ENCODE measurements at places on chromosomes 6 and 20.

- H3K27me3 ChIP-seq = no peaks in the 10 kb centered on the region
- no peak overlapping the region for H3K4me3 ChIP-seq
- H3K36me3 ChIP-seq = peaks cover 7% of the 10 kb centered on the region
- no peaks in the 10 kb centered on the region for H3K4me1 ChIP-seq
- no peak overlapping the region for H3K27ac ChIP-seq
Measured at GRCh38 chr20:37729909-37730308, 36.1 kb downstream of the CTNNBL1 start.

DNA sequence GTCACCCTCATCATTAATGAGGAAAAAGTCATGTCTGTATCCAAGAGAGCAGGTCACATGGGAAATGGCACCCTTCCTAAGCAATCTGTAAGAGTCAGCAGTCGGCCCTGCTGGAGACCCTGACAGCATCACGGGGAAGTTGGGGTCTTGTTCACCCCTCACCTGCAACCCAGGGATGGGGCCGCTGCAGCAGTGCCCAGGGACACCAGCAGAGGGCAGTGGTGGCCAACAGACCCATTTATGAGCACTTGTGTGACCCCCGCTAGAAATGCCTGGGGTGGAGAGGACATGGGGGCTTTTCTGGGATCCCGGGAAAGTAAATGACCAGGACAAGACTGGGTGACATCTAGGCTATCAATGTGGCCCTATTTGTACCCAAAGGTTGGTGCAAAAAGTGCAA is 35.9 kb downstream of the ANKRD60 start:
- H3K27ac ChIP-seq = no peak overlapping the region
- DNase-seq = no peak
- no peaks in the 10 kb centered on the region for H3K4me1 ChIP-seq
- H3K36me3 ChIP-seq = no peaks in the 10 kb centered on the region
- H3K27me3 ChIP-seq = no peaks in the 10 kb centered on the region

DNA sequence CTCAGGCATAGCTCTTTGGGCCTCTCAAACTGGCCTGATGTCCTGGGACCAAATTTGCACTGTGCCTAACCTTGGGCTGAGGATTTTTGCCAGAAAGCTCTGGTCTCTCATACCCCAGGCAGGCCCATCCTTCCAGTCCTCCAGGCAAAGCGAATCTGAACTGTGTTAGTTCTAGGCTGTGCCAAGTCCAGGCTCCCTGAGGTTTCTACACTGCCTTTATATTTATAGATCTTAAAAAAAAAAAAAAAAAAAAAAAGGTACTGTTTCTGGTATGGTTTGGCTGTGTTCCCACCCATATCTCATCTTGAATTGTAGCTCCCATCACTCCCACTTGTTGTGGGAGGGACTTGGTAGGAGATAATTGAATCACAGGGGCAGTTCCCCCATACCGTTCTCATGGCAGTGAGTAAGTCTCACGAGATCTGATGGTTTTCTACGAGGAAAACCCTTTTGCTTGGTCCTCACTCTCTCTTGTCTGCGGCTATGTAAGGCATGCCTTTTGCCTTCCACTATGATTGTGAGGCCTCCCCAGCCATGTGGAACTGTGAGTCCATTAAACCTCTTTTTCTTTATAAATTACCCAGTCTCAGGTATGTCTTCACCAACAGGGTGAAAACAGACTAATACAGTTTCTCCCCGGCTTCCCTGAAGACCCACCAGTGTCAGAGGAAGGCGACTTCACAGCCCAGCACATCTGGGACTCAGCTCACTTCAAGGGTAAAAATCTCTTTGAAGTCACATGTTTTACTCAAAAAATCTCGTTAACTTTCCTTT is 39.0 kb upstream of the TBXT start:
- no peaks in the 10 kb centered on the region for H3K36me3 ChIP-seq
- DNase-seq = no peak
- H3K27ac ChIP-seq = no peak overlapping the region
- H3K4me1 ChIP-seq = no peaks in the 10 kb centered on the region
- H3K27me3 ChIP-seq = no peaks in the 10 kb centered on the region

DNA sequence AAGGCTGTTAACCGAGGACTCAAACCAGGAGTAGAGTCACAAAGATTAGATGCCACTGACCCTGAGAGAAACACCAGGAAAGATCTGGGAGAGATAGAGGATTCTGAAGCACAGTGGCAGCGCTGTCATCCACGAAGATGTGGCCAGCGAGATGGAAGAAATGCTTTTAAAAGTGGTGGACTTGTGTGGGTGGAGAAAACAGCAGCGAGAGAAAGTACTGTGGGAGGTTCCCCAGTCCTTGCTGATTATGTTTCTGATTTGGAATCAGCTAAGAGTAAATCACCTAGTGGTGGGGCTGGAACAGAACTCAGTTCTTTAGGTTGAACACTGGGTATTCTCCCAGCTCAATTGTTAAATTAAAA is 435 bp upstream of the ZNF322 start:
- H3K4me1 ChIP-seq = peaks cover 15% of the 10 kb centered on the region
- no peak for DNase-seq
- H3K4me3 ChIP-seq = peak overlapping the region; percentile 73
- H3K27ac ChIP-seq = peak overlapping the region; percentile 76
- H3K27me3 ChIP-seq = peaks cover 15% of the 10 kb centered on the region

DNA sequence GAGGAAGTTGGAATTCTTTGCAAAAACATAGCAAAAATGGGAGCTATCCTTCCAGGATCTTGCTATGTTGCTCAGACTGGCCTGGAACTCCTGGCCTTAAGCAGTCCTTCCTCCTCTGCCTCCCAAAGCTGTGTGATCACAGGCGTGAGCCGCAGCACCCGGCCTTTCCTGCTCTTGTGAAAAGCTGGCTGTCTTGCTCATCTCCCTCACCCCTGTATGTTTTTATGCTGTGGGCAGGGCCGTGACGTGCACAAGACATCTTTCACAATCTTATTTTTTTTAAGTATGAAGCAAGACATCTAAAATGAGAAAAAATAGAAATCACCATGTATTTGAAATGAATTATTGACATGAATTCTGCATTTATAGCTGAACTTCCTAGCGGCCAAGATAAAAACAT is 110.4 kb downstream of the SAMD5 start:
- no peaks in the 10 kb centered on the region for H3K4me1 ChIP-seq
- no peaks in the 10 kb centered on the region for H3K27me3 ChIP-seq
- DNase-seq = peak; percentile 71

DNA sequence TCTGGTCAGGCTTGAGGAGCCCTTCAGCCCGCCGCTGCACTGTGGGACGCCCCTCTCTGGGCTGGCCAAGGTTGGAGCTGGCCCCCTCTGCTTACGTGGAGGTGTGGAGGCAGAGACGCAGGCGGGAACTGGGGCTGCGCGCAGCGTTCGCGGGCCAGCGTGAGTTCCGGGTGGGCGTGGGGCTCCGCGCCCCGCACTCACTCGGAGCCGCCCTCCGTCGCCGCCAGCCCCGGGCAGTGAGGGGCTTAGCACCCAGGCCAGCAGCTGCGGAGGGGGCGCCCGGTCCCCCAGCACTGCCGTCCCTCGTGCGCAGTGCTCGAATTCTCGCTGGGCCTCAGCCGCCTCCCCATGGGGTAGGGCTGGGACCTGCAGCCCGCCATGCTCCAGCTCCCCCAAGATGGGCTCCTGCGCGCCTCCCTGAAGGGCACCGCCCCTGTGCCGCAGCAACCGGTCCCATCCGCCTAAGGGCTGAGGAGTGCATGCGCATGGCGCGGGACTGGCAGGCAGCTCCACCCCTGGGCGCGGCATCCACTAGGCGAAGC is 695.9 kb downstream of the EPHA7 start:
- H3K27ac ChIP-seq = no peak overlapping the region
- DNase-seq = peak; percentile 61
- no peaks in the 10 kb centered on the region for H3K27me3 ChIP-seq
- no peaks in the 10 kb centered on the region for H3K4me1 ChIP-seq
- peak overlapping the region; percentile 4 for H3K4me3 ChIP-seq

Data from suprapubic skin (tissue), 4 donors.